Activated T-cell treated with anti-CD3 and anti-CD28 coated beads for 24 hours (primary cell): ENCODE measurements at places on chromosomes 7 and 10.

- no peak for DNase-seq
These were observed 46.8 kb downstream of the KCNH2 start for GRCh38 chr7:150931199-150931869.

GRCh38 chr7:31775556-31775955 is 88.5 kb downstream of the PPP1R17 start:
- DNase-seq, result no peak

GRCh38 chr7:117230276-117231046 is 92.4 kb downstream of the WNT2 start:
- DNase-seq, result no peak

DNA sequence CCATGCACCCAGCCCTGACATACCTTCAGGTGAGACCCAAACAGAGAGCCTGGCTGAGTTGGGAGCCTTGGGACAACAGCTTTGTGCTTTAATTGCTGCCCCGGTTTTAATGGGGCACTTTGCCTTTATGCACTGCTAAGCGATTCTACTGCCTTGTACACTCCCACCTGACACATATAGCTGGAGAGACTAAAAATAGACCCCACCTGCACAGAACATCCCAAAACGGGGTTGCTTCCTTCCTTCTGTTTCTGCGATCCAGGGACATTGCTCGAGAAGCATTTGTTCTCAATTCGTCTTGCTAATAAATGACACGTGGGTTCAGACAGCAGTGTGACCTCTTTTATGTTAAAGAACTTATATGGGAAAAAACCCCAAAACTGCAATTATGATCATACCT is 258.8 kb upstream of the MYO3A start:
- DNase-seq, result no peak

GRCh38 chr7:14419531-14419930 is 430.1 kb upstream of the ETV1 start:
- DNase-seq, result no peak

- DNase-seq, result no peak
These were observed 115.4 kb downstream of the MDFIC start for GRCh38 chr7:115037128-115037802.

DNA sequence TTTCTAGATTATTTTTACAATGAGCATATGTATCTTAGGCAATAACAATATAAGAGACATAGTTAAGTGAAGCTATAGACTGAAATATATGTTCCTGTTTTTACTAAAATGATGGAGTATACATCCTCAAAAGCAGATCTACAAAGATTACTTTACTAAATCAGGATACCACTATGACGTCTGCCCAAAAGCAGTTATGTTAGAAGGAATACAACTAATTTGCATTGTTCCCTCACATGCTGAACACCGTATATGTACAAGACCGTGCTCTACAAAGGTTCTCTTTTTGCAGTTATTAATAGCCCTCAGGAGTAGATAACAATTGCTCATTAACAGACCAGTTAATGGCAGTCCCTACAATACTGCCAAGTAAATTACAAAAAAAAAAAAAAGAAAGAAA is 137.5 kb downstream of the CD36 start:
- DNase-seq, result no peak

GRCh38 chr7:37149051-37149772 is 299.5 kb downstream of the ELMO1 start:
- no peak for DNase-seq

GRCh38 chr7:47806701-47807103 is 141.6 kb downstream of the PKD1L1 start:
- no peak for DNase-seq

- no peak for DNase-seq
These were observed 4.9 kb upstream of the COL17A1 start for GRCh38 chr10:104090611-104091010.

DNA sequence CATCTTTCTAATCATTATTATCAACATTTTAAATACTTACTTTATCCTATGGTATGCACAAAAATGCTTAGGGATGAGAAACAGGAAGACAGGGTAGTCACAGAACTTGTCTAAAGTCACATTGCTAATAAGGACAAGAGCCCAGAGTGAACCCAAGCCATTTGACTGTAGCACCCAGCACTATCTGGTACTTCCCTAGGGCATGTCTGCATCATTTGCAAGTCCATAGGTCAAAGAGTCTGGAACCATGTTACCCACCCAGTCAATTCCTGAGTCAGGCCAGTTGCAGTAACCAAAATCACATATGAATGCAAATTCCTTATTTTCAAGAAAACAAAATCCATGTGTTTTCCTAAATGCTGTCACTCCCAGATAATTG is 19.1 kb downstream of the ASAH2 start:
- no peak for DNase-seq

DNA sequence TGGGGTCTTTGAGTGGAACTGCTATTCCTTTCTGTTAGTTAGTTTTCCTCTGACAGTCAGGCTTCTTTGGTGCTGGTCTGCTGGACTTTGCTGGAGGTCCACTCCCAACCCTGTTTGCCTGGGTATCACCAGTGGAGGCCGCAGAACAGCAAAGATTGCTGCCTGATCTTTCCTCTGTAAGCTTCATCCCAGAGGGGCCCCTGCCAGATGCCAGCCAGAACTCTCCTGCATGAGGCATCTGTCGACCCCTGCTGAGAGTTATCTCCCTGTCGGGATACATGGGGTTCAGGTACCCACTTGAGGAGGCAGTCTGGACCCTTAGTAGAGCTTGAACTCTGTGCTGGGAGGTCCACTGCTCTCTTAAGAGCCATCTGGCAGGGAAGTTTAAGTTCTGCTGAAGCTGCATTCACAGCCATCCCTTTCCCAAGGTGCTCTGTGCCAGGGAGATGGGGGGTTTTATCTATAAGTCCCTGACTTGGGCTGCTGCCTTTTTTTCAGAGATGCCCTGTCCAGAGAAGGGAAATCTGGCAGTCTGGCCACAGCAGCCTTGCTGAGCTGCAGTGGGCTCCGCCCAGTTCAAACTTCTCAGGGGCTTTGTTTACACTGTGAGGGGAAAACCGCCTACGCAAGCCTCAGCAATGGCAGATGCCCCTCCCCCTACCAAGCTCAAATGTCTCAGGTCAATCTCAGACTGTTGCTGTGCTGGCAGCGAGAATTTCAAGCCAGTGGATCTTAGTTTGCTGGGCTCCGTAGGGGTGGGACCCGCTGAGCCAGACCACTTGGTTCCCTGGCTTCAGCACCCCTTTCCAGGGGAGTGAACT is 89.7 kb upstream of the CDK6 start:
- no peak for DNase-seq

GRCh38 chr7:45494885-45495284 is 79.3 kb upstream of the ADCY1 start:
- no peak for DNase-seq

- no peak for DNase-seq
These were observed 3.9 kb upstream of the GPER1 start for GRCh38 chr7:1083729-1084657.

DNA sequence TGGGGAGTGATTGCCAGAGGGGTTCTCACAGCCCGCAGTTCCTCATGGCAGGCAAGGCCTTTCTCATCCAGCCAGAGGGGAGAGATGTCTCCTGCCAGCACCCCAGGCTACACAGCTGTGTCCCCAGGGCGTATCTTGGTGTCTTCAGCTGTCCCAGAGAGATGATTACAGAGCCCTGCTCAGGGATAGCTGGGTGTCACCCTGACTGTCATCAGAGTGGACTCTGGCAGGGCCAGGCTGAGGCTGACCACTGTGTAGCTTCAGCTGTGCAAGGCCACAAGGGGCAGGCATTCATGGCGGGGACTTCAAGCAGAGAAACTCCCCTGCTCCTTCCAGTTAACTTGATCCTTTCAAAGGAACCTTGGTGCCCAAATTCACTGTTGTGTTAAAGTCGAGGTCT is 124.2 kb downstream of the RGS10 start:
- no peak for DNase-seq

GRCh38 chr7:41425926-41426325 is 277.0 kb downstream of the INHBA start:
- no peak for DNase-seq

- DNase-seq, result no peak
These were observed 45.3 kb upstream of the CDK1 start for GRCh38 chr10:60732807-60733516.

DNA sequence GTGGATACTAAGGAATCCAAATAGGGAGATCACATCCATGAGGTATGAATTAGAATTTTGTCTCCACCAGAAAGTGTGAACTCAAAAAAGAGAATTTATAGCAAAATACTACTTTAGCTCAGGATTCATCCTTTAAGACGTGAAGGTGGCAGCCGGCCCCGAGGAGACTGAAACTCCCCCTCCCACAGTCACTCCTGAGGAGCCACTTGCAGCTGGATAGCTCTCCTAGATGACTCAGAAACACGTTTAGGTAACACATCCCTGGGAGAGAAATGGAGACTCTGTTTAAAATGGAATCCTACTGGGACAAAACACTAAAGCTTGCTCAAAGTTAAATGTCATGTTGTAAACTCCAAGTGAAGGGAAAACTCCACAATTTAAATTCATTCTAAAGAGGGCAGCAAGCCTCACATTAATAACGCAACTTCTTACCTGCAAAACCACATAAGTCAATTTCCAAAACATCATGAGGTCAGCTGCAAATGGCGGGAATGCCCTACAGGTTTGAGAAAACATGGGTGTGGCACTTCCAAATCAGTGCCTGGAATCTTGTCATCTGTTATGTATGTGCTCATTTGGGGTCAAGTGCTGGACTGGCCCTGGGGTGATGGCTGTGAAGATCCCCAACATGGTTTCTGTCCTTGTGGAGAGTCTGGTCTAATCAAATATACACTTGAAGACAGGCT is 46.2 kb downstream of the ICA1 start:
- DNase-seq, result no peak

DNA sequence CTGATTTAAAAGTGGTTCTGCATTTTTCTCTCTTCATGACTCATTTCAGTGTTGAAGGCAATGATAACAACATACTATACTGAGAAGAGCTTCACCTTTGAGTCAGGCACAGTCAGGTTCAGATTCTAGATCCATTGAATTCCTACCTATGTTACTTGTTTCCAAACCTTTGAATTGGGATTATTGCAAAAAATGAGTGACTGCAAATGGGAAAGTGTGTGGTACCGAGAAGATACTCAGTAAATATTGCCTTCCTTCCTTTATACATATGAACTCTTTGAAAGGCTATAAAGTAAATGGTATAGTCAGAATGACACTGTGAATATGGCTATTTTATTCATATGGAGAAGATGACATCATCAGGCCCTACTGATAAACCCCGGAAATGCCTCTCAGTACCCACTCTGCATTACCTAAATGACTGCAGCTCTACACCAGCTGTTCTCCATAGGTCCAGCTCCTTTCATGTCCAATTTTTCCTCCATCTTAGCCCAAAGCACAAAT is 66.7 kb upstream of the FGL2 start:
- no peak for DNase-seq

GRCh38 chr10:74255888-74256357 is 104.9 kb downstream of the ADK start:
- DNase-seq, result no peak

- no peak for DNase-seq
These were observed 85.4 kb downstream of the JAZF1 start for GRCh38 chr7:28095231-28095630.

GRCh38 chr10:78761311-78761781 is 307.4 kb upstream of the ZMIZ1 start:
- no peak for DNase-seq

GRCh38 chr10:113073549-113074189 is 123.6 kb downstream of the TCF7L2 start:
- DNase-seq, result no peak

DNA sequence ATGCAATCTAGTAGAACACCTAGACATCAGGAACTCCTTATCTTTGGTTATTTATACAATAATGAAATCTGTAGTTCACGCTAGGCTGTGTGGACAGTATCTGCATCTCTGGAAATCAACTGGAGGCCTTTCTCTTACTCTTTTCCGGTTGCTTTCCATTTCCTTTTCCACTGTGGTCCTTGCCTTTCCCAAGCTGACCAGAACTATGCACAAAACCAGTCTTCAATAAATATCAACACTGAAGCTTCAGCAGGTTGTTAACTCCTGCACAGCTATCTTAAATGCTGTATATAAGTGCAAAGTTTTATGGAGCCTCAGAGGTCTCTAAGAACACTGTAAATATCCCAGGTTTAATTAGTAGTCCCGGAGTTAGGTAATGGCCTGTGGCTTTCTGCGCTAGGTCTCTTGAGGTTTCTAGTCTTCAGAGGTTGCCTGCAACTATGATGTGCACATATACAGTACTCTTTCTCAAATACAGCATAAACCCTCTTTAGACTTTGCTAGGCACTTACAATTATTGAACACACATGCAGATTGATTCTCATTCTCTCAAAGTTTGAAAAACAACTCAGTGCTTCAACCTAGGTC is 2.4 kb downstream of the KLLN start:
- no peak for DNase-seq

GRCh38 chr7:118918556-118918955 is 694.1 kb downstream of the ANKRD7 start:
- no peak for DNase-seq

DNA sequence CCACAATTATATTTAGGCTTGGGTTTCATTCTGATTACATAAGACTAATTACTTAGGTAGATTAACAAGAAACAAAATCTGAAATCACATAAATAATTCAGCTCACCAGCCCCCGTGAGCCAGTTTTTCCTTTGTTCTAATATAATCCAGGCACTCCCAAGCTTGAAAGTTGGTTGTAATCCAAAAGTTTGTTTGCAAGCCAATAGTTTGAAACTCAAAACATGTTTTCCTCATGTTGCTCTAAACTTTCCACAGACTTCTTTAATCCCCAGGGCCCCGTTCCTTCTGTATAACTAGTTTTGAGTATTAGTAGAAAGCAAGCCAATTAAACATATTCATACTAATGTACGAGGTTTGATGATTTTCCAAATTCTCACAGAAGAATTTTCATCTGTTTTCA is 56.1 kb downstream of the SP8 start:
- DNase-seq, result no peak

GRCh38 chr10:3057946-3058345 is 9.4 kb upstream of the PFKP start:
- no peak for DNase-seq
